ENCODE measurements at places on chromosomes 7 and 10.

DNA sequence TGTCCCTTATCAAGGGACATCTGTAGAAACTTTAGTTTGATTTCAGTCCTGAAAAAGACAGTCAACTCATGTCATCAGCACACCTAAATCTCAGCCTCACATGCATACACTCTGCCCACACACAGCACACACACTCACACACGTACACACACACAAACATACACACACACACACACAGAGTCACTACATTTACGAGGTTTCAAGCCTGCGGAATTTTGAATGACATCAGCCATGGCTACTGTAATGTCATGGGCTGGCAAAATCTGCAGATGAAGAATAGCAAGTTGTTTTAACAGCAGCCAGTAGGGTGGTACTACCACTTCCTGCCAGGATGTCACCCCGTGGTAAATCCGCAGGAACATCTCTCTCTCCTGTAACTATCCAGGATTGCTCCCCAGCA, 37.1 kb upstream of the EZH2 start:
- no peak for DNase-seq

- peak; percentile 5 for DNase-seq
Observed at GRCh38 chr7:11341285-11341944, 367.7 kb downstream of the PHF14 start.

- DNase-seq = no peak
Observed at GRCh38 chr7:17444151-17444550, 145.7 kb downstream of the AHR start.

- DNase-seq = no peak
Observed at GRCh38 chr10:70546584-70546983, 56.0 kb downstream of the PRF1 start.

DNA sequence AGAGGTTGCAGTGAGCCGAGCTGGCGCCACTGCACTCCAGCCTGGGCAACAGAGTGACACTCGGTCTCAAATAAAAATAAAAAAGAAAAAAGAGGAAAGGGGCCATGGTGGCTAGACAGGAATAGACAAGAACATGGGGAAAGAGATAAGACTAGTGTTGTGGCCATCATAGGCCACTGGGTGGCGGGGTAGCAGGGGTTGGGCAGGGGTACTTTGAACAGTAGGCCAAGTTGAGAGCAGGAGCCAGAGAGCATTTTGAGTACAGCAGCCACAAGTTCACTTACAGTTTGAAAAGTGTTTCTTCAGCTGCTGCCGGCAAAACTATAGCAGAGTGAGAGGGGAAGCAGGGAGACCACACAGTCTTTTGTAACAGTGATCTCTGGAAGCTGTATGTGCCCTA, 656.0 kb downstream of the CNTNAP2 start:
- no peak for DNase-seq

DNA sequence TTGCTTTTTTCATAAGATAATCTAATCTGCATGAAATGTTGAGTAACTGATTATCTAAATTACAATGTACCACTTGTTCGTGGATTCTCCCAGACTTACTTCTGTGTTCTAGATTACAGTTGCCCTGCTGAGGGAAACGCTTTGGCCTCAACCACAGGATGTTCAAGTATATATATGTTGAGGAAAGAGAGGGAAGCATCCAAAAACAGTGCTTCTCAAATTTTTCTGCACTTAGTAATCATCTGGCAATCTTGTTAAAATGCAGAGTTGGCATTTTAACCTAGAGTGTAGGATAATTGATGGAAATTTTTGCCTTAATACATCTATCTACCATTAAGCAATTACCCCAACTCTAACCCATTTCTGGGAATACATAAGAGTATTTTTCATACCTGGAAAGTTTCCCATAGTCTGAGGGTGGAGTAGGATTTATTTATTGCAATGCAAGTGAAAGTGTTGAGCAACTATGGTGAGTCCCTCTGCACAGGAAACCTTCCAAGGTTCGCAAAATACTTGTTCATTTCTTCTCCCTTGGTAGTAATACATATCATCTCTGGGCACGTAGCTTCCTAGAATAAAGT, 59.6 kb upstream of the C1GALT1 start:
- DNase-seq = no peak

DNA sequence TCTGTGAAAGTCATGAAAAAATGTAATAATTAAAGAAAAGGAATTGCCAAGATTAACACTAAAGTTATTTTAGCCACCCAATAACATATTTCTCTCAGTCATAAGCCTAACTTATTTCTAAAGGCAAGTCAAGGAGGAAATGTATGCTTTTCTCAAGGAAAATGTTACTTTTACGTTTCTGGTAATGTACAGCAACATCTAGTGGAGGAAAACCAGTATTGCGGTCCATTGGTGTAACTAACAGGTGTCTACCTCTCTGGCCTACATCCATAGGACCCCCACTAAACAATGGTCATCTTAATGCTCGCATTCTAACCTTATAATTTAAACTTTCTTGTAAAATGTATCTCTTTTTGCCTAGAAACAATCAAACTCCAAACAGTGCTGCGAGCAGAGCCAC, 437.5 kb downstream of the KIF20B start:
- DNase-seq = no peak

DNA sequence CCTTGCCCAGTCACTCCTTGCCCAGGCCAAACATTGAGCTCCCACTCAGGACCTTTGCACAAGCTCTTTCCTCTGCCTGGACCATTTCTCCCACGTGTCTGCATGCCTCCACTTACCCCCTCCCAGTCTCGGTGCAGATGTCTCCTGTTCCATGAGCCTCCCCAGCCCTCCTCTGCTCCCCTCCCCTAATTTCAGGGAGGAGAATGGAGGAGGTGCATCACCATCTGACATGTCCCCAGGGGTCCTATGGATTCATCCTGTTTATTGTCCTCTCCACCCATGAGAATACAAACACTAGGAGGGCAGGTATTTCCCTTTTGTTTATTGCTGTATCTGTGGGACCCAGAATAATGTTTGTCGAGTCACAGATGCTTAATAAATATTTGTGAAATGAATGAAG, 8.6 kb upstream of the GRID2IP start:
- DNase-seq = no peak

DNA sequence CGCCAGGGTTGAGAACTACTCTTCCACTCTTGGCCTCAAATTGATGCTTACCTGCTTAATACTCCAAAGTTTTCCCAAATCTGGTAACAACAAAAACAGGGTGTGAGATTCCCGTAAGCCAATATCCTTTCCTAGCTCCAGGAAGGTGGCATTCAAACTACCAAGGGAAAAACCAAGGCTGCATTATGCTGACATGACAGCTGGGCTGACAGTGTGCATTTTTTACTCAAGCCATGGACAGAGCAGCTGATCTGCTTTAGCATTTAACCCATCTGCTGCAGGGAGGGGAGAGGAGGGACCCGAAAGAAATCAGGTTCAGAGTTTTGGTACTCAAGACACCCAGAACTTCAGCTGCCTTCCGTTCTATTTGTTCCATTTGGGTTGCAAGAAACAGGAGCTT, 49.8 kb upstream of the RAPGEF5 start:
- DNase-seq = no peak

DNA sequence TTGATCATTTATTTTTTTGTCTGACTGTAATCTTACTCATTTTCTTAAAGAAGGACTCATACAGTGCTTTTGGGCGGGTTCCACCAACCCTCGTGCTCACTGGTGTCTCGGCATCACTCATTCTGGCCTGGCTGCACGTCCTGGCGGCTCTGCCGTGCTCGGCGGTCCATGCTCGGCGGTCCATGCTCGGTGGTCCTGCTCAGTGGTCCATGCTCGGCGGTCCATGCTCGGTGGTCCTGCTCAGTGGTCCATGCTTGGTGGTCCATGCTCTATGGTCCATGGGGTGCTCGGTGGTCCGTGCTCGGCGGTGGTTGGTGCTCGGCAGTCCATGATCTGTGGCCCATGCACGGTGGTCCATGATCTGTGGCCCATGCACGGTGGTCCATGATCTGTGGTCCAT, 72.5 kb downstream of the WDR37 start:
- DNase-seq = no peak

DNA sequence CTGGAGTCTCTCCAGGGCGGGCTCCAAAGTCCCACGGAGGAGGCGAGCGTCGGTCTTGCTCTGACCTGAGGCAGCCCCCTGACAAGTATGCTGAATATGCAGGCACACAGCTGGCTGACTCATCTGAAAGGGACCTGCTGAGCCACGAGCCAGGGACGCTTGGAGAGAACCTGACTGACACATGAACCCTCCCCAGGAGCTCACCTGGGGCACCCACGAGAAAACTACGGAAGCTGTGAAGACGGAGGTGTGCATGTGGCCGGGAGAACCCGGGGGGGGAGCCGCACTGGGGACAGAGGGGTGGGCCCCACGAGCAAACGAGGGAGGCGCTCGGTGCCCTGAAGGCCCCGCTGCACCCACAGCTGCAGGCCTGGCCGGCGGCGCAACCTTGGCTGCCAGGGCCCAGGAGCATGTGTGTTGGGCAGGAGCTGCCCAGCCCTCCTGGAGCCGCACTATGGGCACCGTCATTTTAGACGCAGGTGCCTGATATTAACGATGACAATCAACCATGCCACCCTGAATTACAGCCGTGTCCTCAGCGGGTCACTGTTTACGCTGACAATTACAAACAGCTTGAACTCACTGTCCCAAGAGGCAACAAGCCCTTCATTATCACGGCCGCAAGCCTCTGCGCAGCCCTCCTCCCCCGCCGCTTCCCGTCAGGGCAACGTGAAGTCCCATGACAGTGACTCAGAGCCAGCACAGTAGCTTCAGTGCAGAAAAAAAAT, 64.7 kb downstream of the DIP2C start:
- DNase-seq = no peak

GRCh38 chr7:96354881-96355280, 33.0 kb upstream of the SLC25A13 start:
- DNase-seq = no peak

- DNase-seq = no peak
Observed at GRCh38 chr10:89632824-89633223, 12.2 kb downstream of the PANK1 start.

DNA sequence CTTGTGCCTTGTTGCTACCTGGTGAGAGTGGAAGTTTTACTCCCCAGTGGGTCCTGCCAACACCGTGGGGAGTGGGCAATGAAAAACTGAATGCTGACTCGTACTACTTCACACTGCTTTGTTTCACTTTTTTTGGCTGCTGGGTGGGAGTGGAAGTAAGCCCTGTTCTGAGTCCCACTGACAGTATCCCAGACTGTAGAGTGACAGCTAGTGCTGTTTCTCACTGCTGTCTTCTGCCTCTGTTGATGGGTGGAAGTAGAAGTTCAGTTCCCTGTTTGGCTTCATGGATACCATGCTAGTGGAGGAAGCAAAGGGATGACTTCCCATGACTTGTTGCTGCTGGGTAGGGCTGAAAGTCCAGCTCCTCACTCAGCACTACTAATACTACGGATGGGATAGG, 98.4 kb downstream of the STK31 start:
- no peak for DNase-seq

GRCh38 chr10:34374356-34375045, 440.6 kb downstream of the PARD3 start:
- no peak for DNase-seq

DNA sequence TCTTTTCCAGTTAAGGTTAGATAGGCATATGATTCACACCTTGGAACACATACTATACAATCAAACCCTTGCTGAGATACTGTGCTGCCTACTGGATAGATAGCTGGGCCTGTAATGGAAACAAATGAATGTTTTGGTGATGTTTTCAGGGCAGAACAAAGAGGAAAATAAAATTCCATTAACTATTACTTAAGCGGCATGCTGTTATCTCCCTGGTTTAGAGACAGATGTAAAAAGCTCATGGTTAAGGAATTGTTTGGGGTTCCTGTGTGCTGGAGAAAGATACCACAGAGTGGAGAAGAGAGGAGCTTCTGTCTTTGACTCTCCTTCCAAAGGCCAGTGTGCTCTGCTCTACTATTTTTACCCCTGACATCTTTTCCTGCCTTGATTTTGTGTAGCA, 341.1 kb downstream of the PLXDC2 start:
- DNase-seq = no peak

GRCh38 chr7:144489504-144489903, 86.0 kb upstream of the NOBOX start:
- no peak for DNase-seq

GRCh38 chr7:2139004-2139699, 93.6 kb downstream of the MAD1L1 start:
- no peak for DNase-seq

- no peak for DNase-seq
Observed at GRCh38 chr7:126658684-126659083, 594.1 kb downstream of the GRM8 start.

DNA sequence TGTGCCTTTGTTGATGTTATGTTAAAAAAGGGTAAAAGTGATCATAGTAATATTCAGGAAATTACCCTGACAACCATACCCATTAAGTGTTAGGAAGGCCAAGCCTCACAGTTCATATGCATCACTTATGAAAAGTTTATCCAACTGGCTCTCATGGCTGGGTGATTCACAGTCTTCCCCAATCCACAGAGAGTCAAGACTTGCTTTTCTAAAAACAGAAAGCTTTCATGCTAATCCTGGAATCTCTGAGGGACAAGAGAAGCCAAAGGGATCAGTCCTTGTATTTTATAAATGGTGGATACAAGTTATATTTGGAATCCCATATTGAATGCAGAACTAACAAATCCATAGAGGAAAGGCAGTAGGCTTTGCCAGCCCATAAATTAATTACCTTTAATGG, 218.3 kb downstream of the JAZF1 start:
- no peak for DNase-seq

DNA sequence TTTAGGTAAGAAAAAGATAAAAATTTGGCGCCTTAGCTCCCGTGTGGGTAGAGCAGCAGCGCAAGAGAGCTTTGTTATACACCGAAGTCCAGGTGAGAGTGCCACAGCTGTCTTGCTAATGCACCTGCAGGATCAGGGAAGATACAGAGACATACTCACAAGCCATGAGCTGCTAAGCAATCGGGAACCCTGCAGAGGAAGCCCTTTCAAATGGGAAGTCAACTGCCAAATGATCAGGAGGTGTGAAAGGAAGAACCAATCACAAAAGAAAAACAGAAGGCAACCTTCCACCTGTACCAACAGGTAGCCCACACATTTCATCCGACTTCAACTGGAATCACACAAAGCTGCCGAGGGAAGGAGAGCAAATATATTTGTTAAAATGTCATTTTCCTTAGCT, 610.5 kb upstream of the PFKP start:
- no peak for DNase-seq

DNA sequence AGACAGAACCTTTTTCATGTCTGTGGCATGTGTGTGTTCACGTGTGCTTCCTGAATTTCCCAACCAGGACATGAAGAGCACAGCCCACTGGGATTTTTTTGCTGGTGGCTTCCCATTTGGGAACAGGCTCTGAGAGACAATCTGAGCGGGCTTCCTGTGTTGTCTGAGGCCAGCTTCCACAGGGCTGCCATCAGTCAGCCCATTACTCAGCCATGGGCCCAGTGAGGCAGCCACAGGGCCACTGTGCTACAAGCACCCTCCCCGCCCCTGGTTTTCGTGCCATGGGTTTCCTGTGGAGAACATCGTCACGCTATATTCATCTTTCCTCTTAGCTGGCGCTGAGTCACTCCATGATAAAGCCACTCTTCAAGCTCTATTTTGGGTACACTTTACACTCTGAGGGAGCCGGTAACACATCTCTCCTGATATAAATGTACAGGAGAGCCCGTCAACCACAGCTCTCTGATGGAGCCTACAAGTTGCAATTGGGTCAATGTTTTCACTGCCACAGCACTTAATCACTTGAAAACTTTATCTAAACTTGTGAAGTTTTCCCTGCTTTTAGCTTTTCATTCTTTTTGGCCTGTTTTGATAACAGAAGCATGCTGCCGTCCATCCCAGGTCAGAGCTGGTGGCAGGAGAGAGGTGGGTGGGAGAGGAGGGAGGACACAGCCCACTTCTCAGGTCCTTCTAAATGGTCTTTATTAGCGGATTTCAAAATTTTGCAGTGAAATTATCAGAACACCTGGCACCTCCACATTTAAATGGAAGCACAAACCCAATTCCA, 96.9 kb downstream of the HIPK2 start:
- DNase-seq = no peak

Measured in hematopoietic multipotent progenitor cell treated with erythropoietin and hydrocortisone succinate and interleukin-3 and kit ligand, for 15 days (in vitro differentiated cells).